ENCODE measurements at places on chromosomes 2 and 18.

GRCh38 chr2:143162123-143162837, 33.1 kb downstream of the ARHGAP15 start:
- peak; percentile 53 for DNase-seq

GRCh38 chr18:12092398-12093229, 1.0 kb upstream of the ANKRD62 start:
- DNase-seq = no peak

DNA sequence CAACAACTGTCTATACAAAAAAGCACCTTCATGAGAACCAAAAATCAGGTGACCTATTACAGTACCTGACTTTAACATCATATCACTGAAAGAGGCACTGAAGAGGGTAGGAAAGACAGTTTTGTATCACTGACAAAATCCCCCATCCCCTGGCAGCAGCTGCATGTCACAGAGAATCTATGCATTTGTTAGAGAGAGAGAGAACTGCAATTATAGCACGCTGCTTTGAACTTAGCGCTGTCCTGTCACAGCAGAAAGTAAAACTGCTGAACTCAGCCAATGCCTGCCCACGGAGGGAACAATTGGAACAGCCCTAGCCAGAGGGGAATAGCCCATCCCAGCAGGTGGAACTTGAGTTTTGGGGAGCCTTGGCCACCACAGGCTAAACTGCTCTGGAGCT, 75.1 kb upstream of the NOL4 start:
- DNase-seq = no peak

- DNase-seq = no peak
Observed at GRCh38 chr18:23870676-23871380, 143.7 kb upstream of the TTC39C start.

GRCh38 chr2:40048506-40048905, 269.4 kb upstream of the THUMPD2 start:
- DNase-seq = peak; percentile 16

DNA sequence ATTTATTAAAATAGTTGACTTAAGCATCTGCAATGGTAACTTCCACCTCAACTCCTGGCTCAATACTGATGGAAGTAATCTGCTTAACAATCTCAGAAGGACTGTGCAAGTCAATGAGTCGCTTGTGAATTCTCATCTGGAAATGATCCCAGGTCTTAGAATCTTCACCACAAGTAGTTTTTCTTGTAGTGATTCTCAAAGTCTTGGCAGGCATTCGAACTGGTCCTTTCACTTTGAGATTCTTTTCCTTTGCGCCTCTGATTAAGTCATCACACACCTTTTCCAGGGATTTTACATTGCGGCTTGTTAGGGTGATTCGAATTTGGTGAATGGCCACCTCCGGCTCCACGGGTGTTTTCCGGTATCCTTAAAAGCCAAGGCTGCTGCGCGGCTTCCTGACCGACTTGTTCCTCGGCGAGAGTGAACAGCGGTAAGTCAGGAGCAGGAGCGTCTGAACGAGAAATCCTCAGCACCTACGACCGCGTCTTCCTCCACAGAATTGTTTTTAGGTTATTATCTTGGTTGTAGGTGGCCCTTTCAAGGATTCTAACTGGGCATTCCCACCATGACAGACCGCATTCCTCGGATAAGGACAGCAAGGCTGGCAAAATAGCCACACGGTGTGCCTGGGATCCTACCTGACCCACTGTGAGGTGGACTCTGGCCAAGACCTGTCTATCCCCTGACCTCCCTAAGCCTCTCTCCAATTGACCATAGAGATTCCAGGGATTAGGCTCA, 23.8 kb upstream of the SLC20A1 start:
- peak; percentile 84 for DNase-seq

DNA sequence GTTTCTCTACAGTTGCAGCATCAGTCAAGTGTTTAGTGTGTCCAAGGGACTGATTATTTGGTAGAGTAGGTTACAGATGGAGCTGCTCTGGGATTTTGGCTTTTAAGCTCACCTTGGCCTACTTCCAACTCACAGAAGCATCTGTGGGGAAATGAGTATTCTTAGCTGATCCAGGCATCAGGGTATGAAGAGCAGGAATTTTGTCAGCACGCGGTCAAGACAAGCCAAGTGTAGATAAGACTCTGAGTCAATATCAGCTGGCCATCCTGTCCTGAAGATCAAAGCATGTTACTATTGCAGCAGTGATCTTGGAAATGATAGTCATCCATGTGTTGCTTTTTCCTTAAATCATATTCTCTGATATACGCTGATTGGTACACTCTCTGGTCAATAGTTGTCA, 24.4 kb downstream of the SERPINB4 start:
- DNase-seq = no peak

- DNase-seq = no peak
Observed at GRCh38 chr2:172976816-172977215, 98.8 kb upstream of the MAP3K20 start.
